HT1080 (cell line): ENCODE measurements at places on chromosomes 2 and 18. TPM values are rescaled to one million over a fixed set of nuclear protein-coding genes. Genes with fewer than 3 reads are reported as not detected.
A peak's percentile ranks its signal among the peaks of the same experiment; 100 is the strongest.

INPP5D gene
- total RNA-seq, result 1.0 and 2.0 TPM in 2 replicates

ALLC gene
- not detected in 2 replicates for total RNA-seq

DQX1 gene
- total RNA-seq, result 0.13 and 0.18 TPM in 2 replicates

SLC19A3 gene
- total RNA-seq, result not detected in 2 replicates

NDC80 gene
- total RNA-seq, result 46.1 and 46.9 TPM in 2 replicates

CHRNG gene
- total RNA-seq, result not detected in 2 replicates

CNDP1 gene
- total RNA-seq, result 0.23 TPM in 1 of 2 replicates, not detected in the other

FHOD3 gene
- total RNA-seq, result 43.0 and 47.1 TPM in 2 replicates

LRRTM1 gene
- total RNA-seq, result not detected in 2 replicates

C1D gene
- 21.7 and 26.8 TPM in 2 replicates for total RNA-seq

DNA sequence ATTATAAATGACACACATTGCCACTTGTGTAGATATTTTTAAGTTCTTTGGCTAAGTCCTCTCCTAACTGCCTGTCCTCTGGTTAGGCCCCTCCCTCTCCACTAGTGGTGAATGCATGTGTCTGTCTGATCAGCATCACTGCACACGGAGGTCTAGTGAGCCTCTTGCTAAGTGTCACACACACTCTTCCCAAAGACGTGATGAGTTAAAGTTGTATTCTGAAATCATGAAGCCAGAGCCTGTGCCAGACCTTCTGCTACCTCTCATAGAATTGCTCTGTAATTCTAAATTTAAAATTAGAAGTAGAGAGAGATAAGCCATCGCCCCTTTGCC is 41.3 kb downstream of the RALB start:
- DNase-seq, result no peak

GRCh38 chr2:232872826-232873225 is 2.8 kb downstream of the SNORC start:
- no peak for DNase-seq

DNA sequence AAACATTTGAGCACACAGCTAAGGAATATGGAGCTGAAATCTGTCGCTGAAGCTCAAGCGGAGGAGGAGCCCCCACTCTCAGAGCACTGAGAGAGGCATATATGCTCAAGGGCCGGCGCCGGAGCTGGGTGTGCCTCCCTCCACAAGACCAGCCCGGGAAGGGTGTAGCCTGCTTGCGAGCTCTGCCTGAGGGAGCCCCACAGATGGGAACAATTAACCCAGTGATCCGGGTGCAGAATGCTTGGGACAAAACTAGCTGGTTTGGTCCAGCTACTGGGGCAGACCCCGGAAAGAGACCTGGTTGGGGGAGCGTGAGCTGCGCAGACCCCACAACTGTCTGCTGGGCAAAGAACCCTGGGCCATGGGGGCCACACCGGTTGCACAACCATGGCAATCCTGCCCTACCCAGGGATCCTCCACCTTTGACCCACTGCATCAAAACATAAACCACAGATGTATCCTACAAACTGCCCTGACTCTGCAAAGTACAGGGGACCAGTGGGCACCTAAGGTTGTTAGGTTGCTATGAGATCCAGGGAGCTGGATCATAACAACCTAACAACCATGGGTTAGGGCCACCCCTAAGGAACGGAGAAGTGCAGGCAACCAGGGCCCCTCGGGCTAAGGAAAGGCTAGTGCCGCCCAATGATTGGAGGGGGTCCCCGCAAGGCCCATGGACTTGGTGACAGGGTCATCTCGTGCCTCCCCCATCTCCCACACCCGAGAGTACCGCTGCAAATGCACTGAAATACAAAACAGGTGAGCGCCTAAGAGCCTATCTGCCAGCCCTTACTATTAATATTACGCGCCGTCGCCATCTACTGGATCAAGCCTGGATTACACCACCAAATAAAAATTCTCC is 53.4 kb upstream of the SCN1A start:
- peak; percentile 60 for DNase-seq

GRCh38 chr2:173400760-173401159 is 46.1 kb downstream of the CDCA7 start:
- peak; percentile 42 for DNase-seq

DNA sequence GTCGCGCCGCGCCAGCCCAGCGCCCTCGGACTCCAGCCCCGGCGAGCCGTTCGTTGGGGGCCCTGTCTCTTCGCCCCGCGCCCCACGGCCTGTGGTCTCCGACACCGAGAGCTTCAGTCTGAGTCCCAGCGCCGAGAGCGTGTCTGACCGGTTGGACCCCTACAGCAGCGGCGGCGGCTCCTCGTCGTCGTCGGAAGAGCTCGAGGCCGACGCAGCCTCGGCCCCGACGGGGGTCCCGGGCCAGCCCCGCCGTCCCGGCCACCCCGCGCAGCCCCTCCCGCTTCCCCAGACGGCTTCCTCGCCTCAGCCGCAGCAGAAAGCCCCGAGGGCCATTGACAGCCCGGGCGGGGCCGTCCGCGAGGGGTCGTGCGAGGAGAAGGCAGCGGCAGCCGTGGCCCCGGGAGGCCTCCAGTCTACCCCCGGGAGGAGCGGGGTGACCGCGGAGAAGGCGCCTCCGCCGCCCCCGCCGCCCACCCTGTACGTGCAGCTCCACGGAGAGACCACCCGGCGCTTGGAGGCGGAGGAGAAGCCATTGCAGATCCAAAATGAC is 1.4 kb downstream of the PHLPP1 start:
- peak; percentile 21 for DNase-seq

- DNase-seq, result no peak
Observed at GRCh38 chr2:150598383-150598782, 110.9 kb upstream of the RND3 start.

DNA sequence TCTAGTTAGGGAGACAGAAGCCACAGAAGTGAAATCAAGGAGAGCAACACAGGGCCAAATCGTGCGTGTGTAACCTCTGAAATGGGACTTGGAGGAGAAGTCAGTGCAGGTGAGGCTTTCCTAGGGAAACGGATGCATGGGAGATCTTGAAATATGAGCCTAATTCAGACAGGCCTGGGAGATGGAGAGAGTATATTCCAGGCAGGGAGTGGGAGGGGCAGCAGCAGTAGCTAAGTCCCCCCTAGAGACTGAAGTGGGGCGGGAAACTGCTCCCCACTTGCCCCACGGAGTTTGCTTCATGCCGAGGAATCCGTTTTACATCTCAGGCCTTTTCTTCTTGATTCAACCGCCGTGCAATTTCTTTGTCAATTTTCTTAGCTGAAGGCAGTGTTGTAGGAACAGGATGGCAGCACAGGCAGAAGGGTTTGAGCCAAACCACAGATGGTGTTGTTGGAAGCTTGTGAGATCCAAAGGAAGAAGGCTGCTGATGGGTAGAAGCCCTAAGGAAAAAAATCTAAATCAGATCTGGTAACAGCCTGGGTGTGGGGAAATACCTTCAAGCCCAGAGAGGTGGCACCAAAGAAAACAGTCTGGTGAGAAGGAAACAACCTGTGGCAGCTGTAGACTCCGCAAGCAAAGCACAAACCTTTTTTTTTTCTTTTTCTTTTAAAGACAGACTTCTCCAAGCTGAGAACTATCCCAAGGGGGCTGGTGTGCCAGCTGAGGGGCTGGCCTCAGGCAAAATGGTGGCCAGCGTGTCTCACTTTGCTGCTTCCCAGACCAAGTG is 40.2 kb downstream of the EPAS1 start:
- no peak for DNase-seq

DNA sequence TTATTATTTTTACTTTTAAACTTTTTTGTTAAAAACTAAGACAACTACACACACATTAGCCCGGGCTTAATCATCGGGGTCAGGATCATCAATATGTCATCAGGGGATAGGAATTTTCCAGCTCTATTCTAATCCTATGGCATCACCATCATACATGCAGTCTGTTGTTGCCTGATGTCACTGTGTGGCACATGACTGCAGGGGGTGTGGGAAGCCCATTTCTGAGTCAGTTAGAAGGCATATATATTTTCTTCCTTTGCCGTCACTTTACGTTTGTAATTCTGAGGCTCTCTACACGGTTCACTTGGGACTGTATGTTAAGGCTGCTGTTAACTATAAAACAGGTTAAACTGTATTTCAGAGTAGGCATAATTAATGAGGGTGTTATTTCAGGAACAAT is 144.4 kb upstream of the ITGA6 start:
- peak; percentile 91 for DNase-seq

DNA sequence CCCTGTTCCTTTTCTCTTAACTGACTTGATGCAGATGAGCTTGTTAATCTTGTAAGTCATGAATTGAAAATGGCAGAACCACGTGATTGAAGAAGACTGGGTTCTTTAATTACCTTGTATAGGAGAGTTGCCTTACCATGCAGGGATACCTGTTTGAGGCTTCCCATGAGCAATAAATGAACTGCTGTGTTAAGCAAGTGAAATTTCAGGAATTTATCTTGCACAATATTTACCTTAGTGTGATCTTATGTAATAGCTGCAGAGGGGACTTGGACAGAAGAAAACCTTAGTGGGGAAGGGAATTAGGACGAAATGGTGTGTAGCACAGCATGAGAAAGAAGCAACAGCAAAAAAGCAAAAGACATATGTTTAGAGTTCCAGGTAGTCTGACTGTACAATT is 384.0 kb upstream of the TMEFF2 start:
- no peak for DNase-seq

- no peak for DNase-seq
Observed at GRCh38 chr2:54030396-54030741, 59.6 kb upstream of the PSME4 start.

- no peak for DNase-seq
Observed at GRCh38 chr2:191926671-191927070, 79.8 kb upstream of the CAVIN2 start.

DNA sequence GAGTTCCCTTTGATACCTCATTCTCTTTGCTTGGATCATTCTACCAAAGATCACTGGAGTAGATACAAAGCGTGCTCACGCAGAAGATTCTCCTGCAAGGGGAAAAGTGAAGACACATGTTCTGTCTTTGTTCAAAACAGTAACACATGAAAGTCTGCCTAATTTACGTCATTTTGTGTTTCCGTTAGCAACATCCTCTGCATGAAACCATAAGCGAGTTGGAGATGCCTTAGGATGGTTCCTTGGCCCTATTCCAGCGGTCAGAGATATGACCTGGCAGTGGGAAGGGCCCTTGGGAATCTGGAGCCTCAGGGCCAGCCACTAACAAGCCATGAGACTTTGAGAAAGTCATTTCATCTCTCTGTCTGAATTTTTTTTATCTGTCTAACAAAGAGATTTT is 180.9 kb upstream of the TWIST2 start:
- no peak for DNase-seq

GRCh38 chr2:46000660-46001059 is 296.5 kb upstream of the EPAS1 start:
- DNase-seq, result no peak

DNA sequence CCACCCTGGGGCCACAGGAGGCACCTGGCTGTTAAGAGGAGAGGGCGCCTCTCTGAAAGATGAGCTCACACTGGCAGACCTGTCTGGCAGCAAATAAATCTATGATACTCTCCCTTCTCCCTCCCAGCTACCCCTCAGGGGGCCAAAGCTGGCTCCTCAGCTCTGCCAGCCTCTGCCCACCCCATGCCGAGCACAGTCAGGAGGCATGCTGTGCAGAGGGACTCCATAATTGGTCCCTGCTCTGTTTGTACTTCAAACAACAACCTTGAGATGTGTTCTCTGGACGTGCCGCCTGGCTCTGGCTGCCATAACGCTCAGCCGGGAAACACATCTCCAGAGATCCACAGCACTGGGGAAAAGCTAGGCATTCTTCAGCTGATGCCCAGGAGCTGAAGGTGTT is 126.7 kb downstream of the GALNT14 start:
- no peak for DNase-seq

DNA sequence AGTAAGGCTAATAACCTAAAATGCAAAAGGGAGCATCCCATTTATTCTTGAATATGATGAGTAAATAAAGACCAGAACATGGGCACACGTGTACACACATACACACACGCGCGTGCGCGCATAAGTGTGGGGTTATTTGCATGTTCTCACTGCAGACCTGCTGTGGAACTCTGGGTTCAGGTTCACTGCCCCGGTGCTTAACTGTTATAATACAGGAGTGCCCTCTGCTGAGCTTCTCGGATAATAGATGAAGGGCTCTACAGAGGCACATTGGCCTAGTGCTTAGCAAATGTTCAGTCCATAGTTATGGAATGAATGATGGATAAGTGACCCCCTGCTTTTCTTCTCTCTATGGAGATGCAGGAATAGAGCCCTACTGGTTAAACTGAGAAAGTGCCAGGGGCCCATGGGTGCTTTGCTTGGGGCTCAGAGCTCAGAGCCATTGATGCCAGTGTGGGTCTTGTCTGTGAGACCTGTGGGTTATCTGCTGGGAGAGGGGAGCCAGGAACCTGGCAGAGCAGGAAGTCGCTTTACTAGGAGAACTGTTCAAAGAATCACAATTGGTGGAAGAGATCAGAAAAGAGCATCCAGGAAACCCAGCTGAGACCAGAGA is 3.6 kb upstream of the ARL4C start:
- peak; percentile 67 for DNase-seq

GRCh38 chr2:84493514-84493913 is 22.8 kb upstream of the DNAH6 start:
- peak; percentile 89 for DNase-seq

GRCh38 chr18:48734460-48734859 is 195.6 kb downstream of the CTIF start:
- no peak for DNase-seq
